ENCODE measurements at places on chromosomes 7 and 10.

DNA sequence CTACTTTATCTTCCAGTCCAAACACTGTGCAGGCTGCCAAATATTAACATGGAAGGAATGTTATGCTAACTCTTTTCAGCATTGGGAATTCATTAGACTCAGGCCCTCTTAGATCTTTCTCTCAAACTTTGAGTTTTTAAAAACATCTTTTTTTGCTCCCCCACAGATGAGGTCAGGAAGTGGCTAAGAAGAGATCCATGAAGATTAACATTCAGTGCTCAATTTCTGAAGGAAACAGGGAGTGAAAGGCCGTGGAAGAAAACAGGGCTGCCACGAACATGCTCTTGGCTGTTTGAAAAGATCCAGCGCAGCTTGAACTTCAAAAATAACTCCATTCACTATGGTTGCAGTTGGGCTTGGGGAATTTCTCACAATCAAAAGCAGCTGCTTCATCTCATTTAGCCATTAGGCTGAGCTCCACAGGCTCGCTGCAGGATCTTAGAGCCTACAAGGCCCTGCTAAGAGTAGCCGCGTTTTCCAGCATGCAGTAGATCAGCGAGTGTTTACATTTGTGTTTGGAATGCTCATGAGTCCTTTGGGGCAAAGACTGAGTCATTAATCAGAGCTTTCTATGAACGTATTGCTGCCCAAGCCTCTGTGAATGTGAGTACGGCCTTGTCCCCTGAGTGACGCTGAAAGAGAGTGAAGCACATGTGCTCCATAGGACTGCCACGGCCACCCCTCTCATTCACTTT lies 41.2 kb upstream of the TNS3 start:
- no peak for DNase-seq
- H3K36me3 ChIP-seq: no peaks in the 10 kb centered on the region
- peak overlapping the region; percentile 71 for H3K27ac ChIP-seq
- H3K4me1 ChIP-seq: peaks cover 8% of the 10 kb centered on the region

GRCh38 chr10:52276986-52277385 lies 37.1 kb upstream of the DKK1 start:
- H3K4me3 ChIP-seq: no peak overlapping the region
- no peak for DNase-seq

- no peak for DNase-seq
- H3K4me1 ChIP-seq: no peaks in the 10 kb centered on the region
- H3K27me3 ChIP-seq: no peaks in the 10 kb centered on the region
- no peaks in the 10 kb centered on the region for H3K36me3 ChIP-seq
- H3K27ac ChIP-seq: no peak overlapping the region
Measured at GRCh38 chr7:91570560-91570959, 306.3 kb downstream of the FZD1 start.

DNA sequence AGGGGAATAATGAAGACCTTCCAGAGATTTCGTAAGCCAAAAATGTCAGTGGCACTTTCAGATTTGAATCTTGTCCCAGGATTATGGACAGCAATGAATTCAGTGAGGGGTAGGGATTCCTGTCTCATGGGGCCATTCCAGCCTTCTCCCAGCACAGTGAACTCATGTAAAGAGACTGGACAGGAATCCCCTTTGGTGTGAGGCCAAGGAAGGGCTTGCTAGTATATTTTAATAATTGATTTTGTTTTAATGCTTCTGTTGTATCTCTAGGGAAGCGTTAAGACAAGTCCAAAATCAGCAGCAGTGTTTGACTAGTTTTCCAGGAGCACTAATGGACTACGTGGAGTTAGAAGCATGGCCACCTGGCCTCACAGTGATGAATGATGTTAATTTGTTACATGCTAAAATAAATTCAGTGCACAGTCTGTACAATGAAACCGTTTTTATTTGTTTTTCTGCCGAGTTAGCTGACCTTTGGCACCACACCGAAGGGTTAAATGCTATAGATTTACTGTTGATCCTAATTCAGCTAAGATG lies 214.0 kb upstream of the DKK1 start:
- no peaks in the 10 kb centered on the region for H3K27me3 ChIP-seq
- no peak overlapping the region for H3K27ac ChIP-seq
- H3K4me1 ChIP-seq: no peaks in the 10 kb centered on the region

DNA sequence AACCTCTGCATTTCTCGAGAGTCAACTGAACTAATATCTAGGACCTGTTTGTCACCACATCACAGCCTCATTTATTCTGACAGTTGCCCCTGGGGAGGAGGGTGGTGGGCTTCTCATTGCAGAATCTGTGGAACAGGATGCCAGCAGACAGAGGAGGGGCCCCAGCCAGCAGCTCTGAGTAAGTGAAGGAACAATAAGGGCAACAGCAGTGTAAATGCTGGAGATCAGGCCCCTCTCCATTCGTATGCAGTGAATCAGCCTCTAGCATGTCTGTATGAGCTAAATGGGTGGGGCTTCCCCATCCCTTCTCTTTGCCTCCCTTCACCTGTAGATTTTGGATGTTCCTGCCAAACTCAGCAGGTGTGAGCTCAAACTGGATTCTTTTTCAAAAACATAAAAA lies 7.7 kb upstream of the CPVL start:
- no peaks in the 10 kb centered on the region for H3K36me3 ChIP-seq
- H3K4me3 ChIP-seq: no peak overlapping the region
- no peaks in the 10 kb centered on the region for H3K27me3 ChIP-seq
- no peak for DNase-seq

DNA sequence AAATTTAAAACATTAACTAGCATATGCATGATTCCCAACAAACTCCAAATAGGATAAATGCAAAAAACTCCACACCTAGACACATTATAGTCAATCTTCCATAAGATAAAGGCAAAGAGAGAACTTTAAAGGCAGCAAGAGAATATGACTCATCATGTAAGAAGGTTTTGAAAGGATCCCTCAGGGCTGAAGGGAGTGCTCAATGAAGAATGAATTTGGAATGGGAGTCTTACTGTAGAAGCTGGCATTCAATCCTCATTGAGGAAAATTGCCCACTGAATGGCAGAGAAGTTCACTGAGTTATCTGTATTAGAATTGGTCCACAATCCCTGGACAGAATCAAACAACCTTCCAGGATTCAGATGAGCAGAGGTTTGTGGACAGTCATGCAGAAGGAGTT lies 26.1 kb upstream of the ZNF365 start:
- no peak for DNase-seq
- H3K4me1 ChIP-seq: no peaks in the 10 kb centered on the region
- H3K27me3 ChIP-seq: no peaks in the 10 kb centered on the region
- H3K36me3 ChIP-seq: no peaks in the 10 kb centered on the region
- H3K27ac ChIP-seq: no peak overlapping the region
- H3K4me3 ChIP-seq: no peak overlapping the region

DNA sequence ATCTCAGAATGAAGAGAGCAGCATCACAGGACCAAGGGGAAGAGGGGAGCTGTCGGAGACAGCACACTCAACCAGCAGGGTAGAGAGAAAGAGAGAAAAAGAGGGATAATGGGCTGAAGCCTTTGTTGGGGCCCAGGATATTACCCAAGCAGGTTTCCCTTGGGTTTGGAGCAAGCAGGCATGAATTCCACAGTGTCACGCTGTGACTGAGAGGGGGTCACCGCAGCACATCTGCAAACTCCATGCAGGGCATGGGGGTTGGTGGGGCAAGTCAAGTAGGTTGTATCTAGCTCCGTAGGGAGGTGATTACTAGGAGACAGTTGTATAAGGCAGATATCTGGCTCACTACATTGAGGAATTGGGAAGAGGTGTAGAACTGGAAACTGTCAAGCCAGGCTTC lies 42.2 kb upstream of the SEMA3E start:
- H3K36me3 ChIP-seq: no peaks in the 10 kb centered on the region
- H3K27me3 ChIP-seq: no peaks in the 10 kb centered on the region

Data from cardiac muscle cell (in vitro differentiated cells and primary cell).